Activated naive CD4-positive, alpha-beta T cell treated with anti-CD3 and anti-CD28 coated beads, Interleukin-2, amount 50 U/mL, for 72 hours (primary cell): ENCODE measurements at places on chromosomes 7 and 10. TPM values are rescaled to one million over a fixed set of nuclear protein-coding genes. Genes with fewer than 3 reads are reported as not detected.

- no peak for DNase-seq
These were observed 179.3 kb downstream of the TFEC start for GRCh38 chr7:115851291-115851690.

SMO gene
- 0.84 TPM for total RNA-seq

KIN gene
- total RNA-seq = 10.8 TPM

GRCh38 chr7:136066304-136067143 lies 89.4 kb upstream of the MTPN start:
- no peak for DNase-seq

GRCh38 chr10:7485244-7485556 lies 74.4 kb upstream of the SFMBT2 start:
- no peak for DNase-seq

PIK3AP1 gene
- 9.1 TPM for total RNA-seq

- DNase-seq = no peak
These were observed 261.0 kb downstream of the STK31 start for GRCh38 chr7:23971031-23971430.

DNA sequence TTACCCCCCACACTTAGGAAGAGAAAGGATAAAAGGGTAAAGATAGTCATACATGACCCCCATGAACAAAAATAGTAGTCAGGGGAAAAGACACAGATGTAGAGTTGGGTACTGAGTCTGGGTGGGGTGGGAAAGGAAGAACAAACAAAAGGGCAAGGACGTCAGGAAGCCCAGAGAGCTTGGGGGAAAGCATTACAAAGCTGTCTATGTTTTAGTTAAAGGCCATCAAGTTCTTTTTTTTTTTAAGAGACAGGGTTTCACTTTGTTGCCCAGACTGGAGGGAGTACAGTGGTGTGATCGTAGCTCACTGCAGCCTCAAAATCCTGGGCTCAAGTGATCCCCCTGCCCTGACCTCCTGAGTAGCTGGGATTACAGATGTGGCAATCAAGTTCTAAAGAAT lies 98.4 kb upstream of the PDLIM1 start:
- DNase-seq = no peak

RADIL gene
- total RNA-seq = 0.18 TPM

DNA sequence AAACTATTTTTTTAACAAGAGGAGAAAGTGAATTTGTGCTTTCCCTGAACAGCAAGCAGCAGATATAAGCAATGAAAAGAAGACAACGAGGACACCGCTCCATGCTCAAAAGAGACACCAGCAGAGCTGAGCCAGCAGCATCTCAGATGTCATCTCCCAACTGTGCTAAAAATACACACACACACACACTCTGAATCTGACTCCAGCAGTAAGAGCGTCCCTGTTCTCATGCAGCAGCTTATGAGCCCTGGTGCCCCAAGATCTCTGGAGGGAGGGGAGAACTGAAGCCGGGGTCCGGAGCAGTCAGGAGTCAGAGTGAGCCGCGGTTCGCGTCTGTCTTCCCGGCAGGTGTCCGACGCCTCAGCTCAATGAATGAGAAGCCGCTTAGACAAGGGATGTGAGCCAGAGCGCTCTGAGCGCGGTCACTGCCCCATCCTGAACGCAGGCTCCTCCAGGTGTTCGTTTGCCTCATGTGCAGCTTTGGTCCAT lies 49.2 kb downstream of the SVIL start:
- DNase-seq = no peak
